ENCODE measurements at places on chromosomes 12 and 14. TPM values are rescaled to one million over a fixed set of nuclear protein-coding genes. Genes with fewer than 3 reads are reported as not detected.

GRCh38 chr12:76049575-76050251 lies 18.1 kb upstream of the PHLDA1 start:
- no peak overlapping the region for H3K4me3 ChIP-seq
- H3K27ac ChIP-seq: no peak overlapping the region
- no peak for DNase-seq

- no peaks in the 10 kb centered on the region for H3K4me1 ChIP-seq
- H3K4me3 ChIP-seq: no peak overlapping the region
- no peaks in the 10 kb centered on the region for H3K27me3 ChIP-seq
Observed at GRCh38 chr12:53482626-53483168, 16.6 kb downstream of the MAP3K12 start.

DNA sequence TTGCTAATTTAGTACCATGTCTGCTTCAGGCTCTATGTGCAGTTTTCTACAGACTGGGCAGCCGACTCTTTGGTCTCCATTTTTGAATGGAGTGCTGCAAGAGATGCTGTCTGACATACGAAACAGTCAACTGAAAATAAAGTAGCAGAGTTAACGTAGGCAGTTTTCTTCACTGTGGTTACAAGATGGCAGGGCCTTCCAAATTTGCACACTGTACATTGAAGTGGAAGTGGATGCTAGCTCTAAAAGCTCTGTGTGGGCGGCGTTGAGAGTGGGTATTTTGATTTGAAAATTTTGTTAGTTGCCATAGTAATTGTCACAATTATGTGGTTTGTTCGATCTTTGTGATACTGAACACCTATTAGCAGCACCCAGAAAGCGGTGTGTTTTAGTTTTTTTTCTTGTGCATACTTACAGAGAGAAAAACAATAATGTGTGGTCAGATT lies 154.9 kb upstream of the ATP2B1 start:
- H3K4me3 ChIP-seq: no peak overlapping the region
- no peak overlapping the region for H3K27ac ChIP-seq
- peaks cover 7% of the 10 kb centered on the region for H3K4me1 ChIP-seq
- H3K27me3 ChIP-seq: no peaks in the 10 kb centered on the region

DNA sequence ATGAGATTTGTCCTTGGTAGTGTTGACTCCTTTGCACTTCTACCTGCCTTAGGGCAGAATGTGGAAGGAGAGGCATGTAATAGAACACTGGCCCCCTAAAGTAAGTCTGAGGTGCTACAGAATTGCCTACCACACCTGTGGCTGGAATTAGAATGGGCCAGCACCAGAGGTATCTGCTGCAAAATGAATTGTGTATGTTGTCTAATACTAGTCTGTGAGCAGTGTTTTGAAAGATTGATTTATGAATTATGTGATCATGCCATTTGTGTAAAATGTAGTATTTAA lies 5.7 kb upstream of the STYX start:
- DNase-seq: no peak
- H3K36me3 ChIP-seq: peaks cover 92% of the 10 kb centered on the region
- no peak overlapping the region for H3K4me3 ChIP-seq
- H3K27ac ChIP-seq: no peak overlapping the region
- H3K27me3 ChIP-seq: no peaks in the 10 kb centered on the region

DNA sequence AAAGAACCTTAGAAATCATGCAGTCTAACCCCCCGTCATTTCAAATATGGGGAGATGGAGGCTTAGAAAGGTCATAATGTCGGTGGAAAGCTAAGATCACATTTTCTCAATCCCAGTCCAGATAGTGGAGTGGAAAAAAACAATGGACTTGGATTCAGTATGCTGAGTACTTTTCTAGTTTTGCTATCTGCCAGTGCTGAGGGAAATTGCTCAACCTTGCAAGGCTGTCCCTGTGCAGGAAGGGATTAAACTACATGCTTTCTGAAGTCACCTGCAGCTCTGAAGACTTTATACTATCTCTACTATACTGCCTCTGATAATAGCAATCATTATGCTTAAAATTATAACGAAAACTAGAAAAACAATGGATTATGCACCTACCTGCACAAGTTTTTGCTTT lies 272.8 kb downstream of the LRIG3 start:
- no peaks in the 10 kb centered on the region for H3K27me3 ChIP-seq
- no peak overlapping the region for H3K27ac ChIP-seq
- H3K36me3 ChIP-seq: no peaks in the 10 kb centered on the region
- no peaks in the 10 kb centered on the region for H3K4me1 ChIP-seq
- no peak overlapping the region for H3K4me3 ChIP-seq

Gene MMP14
- 91.3 TPM for total RNA-seq

Gene NEMF
- 77.5 TPM for total RNA-seq

Gene HOXC10
- 27.8 TPM for total RNA-seq

Gene OTUB2
- 2.3 TPM for total RNA-seq

Gene EFS
- total RNA-seq: 55.9 TPM

Gene KRT71
- total RNA-seq: not detected
